ENCODE measurements at places on chromosomes 5 and 9.

DNA sequence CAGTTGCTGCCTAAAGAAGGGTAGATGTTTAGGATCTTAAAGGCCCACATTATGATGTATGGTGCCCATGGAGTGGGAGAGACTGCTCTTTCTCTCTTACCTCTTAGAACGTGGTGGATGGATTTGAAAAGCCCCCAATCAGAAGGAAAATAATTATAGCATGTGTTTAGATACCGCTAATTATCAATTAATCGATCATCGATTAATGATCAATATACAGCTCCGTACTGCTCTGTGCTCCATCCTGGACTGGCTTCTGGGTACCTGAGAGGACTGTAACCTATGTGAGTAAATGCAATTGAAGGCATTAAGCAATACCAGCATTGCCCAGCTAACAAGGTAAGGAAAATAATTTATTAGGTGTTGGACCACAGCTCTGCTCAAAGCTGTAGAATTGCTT is 149.1 kb downstream of the MAST4 start:
- DNase-seq, result no peak

- no peak for DNase-seq
These were observed 20.9 kb upstream of the ZBTB43 start for GRCh38 chr9:126783949-126784348.

- no peak for DNase-seq
These were observed 8.4 kb downstream of the SH3TC2 start for GRCh38 chr5:149054416-149054815.

DNA sequence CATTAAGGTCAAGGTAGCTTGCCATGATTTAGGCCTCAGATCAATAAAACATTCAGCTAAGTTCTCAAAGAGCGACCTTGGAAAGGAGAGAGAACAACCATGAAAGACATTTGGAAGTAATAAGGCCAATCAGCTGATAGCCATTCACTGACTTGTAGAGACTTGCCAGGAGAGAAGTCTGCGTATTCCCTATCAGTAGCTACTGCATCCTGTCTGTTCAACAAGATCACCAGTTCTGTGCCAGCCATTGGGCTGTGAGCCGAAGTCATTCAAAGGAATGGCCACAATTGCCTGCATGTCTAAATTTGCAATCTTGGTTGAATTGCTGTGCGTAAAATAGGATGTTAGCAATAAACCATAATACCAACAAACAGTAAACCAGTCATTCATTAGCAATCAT is 219.8 kb downstream of the FBXL7 start:
- no peak for DNase-seq

DNA sequence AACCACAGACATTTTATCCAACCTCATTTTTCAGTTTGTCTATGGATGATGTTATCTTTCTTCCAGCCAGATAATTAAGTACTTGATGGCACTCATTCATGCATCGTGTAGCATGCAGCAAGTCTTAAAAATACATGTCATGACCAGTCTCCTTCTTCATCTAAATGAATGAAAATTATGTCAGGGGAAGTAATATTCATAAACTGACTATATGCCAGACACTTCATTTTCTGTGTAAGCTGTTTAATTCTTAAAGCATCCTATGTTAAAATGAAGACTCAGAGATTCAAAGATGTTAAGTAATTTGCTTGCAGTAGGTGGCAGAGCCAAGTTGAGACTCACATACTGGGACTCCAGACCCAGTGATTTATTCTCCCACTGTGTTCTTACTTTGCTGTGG is 181.7 kb upstream of the CD180 start:
- DNase-seq, result no peak

All from HCEC 1CT (cell line).